ENCODE measurements at places on chromosomes 11 and 22. TPM values are rescaled to one million over a fixed set of nuclear protein-coding genes. Genes with fewer than 3 reads are reported as not detected.

Gene AQP11
- total RNA-seq: 0.29 TPM

Gene IGF2
- total RNA-seq: 1.2 TPM

Gene NCF4
- total RNA-seq: not detected

Gene CEP126
- total RNA-seq: 3.2 TPM

Gene ARHGAP8
- not detected for total RNA-seq

Gene HTR3A
- total RNA-seq: not detected

Gene OR52H1
- not detected for total RNA-seq

Gene MYO7A
- 0.27 TPM for total RNA-seq

Gene FREY1
- total RNA-seq: 0.93 TPM

Gene PNPLA3
- 6.4 TPM for total RNA-seq

Gene SH3BP1
- 0.79 TPM for total RNA-seq

Gene ASRGL1
- 37.5 TPM for total RNA-seq

Gene TMEM191C
- total RNA-seq: 0.07 TPM

Gene ART1
- total RNA-seq: not detected

Gene GAL3ST1
- total RNA-seq: not detected

Gene RIMBP3B
- not detected for total RNA-seq

Gene STIP1
- 247 TPM for total RNA-seq

Gene APOL5
- not detected for total RNA-seq

Gene TRPM5
- not detected for total RNA-seq

Gene ABTB2
- 0.27 TPM for total RNA-seq

Gene IRAG1
- total RNA-seq: 0.13 TPM

Gene HPX
- total RNA-seq: 0.53 TPM

Gene USP2
- total RNA-seq: 0.13 TPM

Gene C11orf21
- not detected for total RNA-seq

Gene SAA2
- total RNA-seq: not detected

Gene TRPC6
- not detected for total RNA-seq

Gene SLC17A6
- not detected for total RNA-seq

Gene PGA5
- total RNA-seq: not detected

Gene TRIM64C
- not detected for total RNA-seq

Gene NLRP14
- total RNA-seq: 0.53 TPM

Gene UCP3
- total RNA-seq: 0.80 TPM

Gene PKP3
- total RNA-seq: 0.13 TPM

Gene GP1BB
- total RNA-seq: 1.3 TPM

Gene CDC42EP2
- total RNA-seq: 28.3 TPM

Gene NAT10
- 52.7 TPM for total RNA-seq

Measured in thoracic aorta endothelial cell (primary cell).